ENCODE measurements at places on chromosomes 13 and 19. TPM values are rescaled to one million over a fixed set of nuclear protein-coding genes. Genes with fewer than 3 reads are reported as not detected.

The ZNF578 gene
- total RNA-seq: 1.9 TPM

GRCh38 chr13:60012488-60012887 lies 151.2 kb downstream of the DIAPH3 start:
- DNase-seq: no peak

DNA sequence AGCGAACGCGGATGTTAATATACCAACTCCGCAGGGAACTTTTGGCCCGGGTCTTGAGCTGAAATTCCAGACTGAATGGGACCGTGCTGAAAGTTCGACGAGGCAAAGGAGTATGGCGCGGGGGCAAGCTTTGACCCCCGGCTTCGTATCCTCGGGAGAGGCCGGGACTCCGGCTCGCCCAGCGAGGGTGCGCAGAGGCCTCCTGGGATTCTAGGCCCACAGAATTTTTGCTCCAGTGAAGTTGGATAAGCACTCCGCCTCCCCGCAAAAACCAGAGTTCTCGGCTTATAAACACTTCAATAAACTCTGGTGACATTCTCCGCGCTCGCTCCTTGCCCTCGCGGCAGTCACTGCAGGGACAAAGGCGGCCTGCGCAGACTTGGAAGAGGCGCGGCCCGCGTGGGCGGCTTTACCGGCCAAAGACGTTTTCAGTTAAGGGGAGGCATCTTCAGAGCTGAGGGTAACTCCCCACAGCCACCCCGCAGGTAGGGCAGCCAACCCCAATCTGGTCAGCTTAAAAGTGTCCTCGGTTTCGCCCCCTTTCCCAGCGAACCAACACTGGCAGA lies 112.6 kb downstream of the KCNRG start:
- no peak for DNase-seq

DNA sequence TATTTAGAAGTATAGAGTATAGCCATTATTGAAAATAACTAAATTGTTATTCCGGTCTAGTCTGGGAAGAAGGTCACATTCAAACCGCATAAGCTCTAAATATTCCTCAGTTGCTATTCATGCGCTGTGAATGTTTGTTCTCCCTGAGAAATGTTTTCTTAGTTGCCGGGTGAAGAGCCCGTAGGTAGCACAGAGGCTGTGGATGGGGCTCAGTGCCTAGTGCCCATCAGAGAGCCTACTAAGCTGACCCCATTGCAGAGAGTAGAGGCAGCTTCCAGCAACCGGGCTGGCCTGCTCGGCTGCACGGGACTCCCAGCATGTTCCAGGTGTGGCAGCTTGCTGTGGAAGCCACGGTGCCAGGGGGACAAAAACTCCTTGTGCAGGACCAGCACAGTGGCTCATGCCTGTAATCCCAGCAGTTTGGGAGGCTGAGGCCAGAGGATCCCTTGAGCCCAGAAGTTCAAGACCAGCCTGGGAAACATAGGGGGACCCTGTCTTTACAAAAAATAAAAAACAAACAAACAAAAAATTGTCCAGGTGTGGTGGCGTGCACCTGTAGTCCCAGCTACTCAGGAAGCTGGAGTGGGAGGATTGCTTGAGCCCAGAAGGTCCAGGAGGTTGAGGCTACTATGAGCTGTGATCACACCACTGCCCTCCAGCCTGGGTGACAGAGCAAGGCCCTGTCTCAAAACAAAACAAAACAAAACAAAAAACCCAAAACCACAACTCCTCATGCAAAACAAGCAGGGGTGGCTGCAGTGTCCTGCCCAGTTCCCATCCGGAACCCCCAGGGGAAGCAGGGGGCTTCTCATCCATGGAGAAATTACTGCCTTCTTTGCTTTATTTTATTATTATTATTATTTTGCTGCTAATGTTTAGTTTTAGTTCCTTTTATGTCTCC lies 82.5 kb downstream of the KCTD15 start:
- no peak for DNase-seq

Measured in activated CD4-positive, alpha-beta T cell treated with anti-CD3 and anti-CD28 coated beads, Interleukin-2, amount 10 ng/mL, durations not matched to agents 7 days and 5 days (primary cell).